ENCODE measurements at places on chromosomes 4 and X.
A peak's percentile ranks its signal among the peaks of the same experiment; 100 is the strongest.

DNA sequence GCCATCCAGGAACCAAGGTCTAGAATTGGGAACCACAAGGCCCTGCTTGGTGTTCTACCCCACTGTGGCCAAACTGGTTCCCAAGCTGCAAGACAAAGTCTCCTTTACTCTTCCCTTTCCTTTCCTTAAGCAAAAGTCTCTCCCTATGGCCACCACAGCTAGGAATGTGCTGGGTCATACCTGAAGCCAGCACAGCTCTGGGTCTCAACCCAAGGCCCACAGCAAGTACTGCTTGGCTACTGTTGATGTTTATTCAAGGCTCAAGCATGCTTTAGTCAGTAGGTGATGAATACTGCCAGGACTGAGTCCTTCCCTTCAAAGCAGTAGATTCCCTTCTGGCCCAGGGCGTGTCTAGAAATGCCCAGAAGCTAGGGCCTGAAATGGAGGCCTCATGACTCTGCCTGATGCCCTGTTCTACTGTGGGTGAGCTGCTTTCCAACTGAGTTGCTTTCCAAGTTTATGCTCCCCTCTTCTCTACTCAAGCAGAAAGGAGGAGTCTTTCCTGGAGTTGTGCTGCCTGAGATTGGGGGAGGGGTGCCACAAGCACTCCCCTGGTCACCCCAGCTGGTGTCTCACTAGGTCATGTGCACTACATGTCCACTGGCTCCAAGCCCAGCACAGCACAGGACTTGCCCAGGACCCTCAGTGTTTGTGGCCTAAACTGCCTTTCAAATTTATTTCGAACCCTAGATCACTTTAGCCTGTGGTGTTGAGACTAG lies 44.9 kb downstream of the STAP1 start:
- DNase-seq: no peak

DNA sequence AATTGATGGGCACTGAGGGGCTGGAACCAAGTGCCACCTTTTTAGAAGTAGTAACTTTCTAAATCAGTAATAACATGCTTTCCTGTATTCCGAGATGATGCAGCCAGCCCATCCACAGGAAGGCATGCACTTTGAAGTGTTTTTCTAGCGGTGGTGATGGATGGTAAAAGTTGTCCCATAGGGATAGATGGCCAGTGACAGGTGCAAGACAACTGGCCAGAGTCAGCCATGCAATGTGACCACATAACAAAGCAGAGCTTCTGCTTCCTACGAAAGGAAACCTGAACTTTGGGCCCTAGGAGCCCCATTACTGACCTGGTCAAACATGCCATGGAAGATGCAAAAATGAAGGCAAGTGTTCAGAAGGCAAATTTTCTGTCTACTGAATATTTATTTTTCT lies 72.3 kb downstream of the NR3C2 start:
- DNase-seq: no peak

DNA sequence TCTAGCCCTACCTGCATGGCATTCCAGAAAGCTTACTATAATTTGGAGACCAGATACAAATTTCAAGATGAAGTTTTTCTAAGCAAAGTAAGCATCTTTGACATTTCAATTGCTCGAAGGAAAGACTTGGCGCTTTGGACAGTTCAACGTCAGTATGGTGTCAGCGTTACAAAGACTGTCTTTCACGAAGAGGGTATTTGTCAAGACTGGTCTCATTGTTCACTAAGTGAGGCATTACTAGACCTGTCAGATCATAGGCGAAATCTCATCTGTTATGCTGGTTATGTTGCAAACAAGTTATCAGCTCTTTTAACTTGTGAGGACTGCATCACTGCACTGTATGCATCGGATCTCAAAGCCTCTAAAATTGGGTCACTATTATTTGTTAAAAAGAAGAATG lies 17.6 kb downstream of the THAP9 start:
- no peak for DNase-seq

GRCh38 chr4:38577462-38577861 lies 86.5 kb upstream of the KLF3 start:
- no peak for DNase-seq

DNA sequence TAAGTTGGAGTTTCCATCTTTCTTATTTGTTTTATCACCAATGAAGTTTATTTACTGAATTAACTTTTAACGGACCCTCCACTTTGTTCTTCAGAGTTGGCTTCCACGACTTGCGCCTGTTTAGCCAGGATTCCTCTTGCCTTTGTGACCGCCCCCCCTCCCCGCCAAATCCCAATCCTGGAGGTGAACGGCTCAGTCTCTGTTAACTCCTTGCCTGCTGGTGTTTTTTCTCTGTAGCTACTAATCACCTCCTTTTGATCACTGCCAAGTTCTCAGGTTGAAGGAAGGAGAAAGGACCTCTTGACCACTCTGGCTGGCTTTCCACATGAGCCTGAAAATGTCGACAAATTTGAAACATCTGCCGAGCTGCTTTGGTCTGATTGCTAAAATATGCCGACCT lies 46.8 kb upstream of the BCOR start:
- no peak for DNase-seq

DNA sequence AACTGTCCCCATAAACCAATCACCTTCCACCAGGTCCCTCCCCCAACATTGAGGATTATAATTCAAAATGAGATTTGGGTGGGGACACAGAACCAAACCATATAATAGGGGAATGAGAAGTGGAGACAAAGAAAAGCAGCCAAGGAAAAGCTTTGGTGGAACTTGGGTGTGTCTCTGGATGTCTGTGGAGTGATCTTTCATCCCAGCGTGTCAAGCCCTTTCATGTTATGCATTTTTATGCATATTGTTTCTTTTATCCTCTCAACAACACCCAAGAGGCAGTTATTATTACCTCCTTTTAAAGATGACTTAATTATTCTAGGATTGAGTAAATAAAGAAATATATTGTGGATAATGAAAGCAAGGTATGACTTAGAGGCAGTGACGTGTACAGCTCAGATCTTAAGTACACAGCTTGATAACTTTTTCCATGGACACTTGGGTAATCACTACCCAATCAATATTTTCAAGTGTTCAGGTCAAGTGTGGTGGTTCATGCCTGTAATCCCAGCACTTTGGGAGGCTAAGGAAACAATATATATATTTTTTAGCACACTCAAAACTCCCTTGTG lies 42.6 kb upstream of the HOPX start:
- DNase-seq: no peak

- no peak for DNase-seq
Observed at GRCh38 chr4:8860096-8860891, 11.3 kb downstream of the HMX1 start.

- no peak for DNase-seq
Observed at GRCh38 chr4:8695237-8696219, 103.0 kb downstream of the CPZ start.

DNA sequence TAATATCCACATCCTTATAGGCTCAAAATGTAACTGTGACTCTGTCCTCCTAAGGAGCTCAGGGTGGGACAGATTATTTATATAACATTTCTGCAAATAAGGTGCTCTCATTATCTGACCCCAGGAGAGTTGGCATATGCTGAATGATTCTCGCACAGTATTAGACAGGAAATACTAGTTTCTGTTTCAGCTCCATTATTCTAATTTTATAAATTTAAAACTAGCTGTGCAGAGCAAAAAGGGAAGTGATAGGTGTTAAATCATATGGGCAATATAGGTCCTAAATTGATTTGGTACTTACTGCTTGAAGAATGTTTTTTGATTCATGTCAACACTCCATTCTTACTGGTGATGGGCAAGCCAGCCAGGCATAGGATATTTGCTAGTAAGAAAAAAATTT lies 141.5 kb downstream of the GLRA2 start:
- no peak for DNase-seq

GRCh38 chrX:150635952-150636351 lies 57.2 kb upstream of the MTMR1 start:
- DNase-seq: no peak

GRCh38 chr4:182193311-182193710 lies 49.9 kb upstream of the TENM3 start:
- DNase-seq: no peak

GRCh38 chr4:29852537-29852936 lies 867.6 kb upstream of the PCDH7 start:
- DNase-seq: no peak

- peak; percentile 2 for DNase-seq
Observed at GRCh38 chr4:167117273-167117672, 117.0 kb downstream of the SPOCK3 start.

DNA sequence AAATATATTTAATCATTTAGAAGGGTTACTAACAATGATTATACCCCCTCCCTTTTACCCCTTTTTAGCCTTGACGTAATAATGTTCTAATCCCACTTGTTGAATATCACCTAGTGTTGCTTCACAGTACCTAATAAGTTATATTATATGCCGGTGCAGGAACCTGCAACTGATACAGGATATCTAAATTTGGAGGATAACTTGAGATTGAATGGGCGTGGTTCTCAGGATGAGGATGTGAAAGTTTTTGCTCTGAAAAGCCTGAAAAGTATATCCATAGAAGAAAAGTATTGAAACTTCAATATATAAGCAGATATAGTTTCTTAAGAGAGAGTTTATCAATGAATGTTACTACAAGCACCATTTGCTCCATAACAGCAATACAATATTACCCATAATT lies 59.8 kb downstream of the ZNF711 start:
- no peak for DNase-seq
